ENCODE measurements at places on chromosomes 7 and 10. TPM values are rescaled to one million over a fixed set of nuclear protein-coding genes. Genes with fewer than 3 reads are reported as not detected.

DNA sequence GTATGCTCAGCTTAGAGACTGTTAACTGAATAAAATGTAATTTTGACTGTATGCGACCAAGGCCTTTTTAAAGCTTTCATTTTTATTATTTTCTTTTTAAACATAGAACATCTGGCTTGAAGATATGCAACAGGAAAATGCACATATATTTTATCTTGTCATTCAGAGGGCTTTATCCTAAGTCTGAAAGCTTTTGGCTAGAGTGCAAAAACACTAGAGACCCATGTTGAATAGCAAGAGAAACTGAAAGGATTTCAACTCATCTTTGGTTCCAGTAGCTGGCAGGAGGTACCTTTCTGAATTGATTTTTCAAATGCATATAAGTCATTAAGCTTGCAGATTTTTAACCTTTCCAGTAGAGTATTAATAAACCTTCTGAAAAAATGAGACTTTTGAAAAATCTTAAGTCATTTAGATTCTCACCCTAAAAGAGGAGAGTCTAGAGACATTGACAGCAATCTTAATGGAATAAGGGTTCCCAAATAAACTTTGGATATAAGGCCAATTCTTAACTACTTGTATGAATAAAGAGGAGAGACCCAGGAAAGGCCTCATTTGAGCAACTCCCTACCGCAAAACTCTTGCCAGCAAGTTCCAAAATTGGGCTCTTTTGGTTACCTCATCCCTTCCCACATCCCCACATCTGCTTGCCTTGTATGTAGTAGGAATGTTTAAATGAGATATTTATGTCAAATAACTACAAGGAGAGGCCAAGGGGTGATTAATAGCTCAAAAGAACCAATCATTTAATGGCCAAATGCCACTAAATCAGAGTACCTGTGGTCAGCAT lies 454.4 kb downstream of the HTR7 start:
- DNase-seq: no peak

GRCh38 chr10:103822107-103822716 lies 33.2 kb downstream of the SH3PXD2A start:
- DNase-seq: no peak

ANXA8L1 gene
- 0.51 TPM for total RNA-seq

DNA sequence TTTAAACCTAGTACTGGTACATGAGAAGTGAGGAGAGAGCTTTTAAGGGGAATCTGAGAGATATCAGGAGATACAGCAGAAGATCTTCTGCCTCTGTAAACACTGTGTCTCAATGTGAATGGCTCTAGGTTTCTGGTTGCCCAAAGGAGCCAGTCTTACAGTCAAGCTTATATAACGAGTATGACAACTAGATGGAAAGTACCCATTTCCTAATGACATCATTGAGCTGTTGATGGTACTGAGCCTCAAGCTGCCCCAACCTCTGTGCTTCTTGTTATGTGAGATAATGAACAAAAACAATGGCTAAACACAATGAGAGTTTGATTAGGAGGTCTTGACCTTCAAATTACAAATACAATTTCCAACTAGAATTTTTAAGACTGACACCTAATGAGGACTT lies 451.5 kb downstream of the SORCS1 start:
- DNase-seq: no peak

MNX1 gene
- total RNA-seq: not detected

GRCh38 chr10:107269626-107270025 lies 105.1 kb upstream of the SORCS1 start:
- no peak for DNase-seq

MKX gene
- total RNA-seq: 0.31 TPM

DNA sequence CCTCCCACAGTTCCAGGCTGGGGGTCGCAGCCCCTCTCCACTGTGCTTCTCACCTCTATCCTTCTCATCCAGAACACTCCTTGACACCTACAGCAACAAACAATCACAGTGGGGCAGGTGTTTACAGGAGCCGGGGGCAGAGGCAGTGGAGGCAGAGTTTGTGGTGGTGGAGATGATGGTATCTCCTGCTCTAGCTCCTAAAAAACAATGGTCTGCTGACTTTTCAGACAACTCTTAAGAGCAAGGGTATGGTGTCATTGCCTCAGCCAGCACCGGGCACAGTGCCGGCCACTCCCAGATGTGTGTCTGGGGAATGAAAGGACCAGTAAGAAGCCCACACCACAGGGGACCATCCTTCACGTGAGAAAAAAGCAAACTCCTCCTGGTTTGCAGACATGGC lies 36.3 kb upstream of the ANTXRL start:
- no peak for DNase-seq

DGKI gene
- total RNA-seq: 10.2 TPM

GRCh38 chr10:106672517-106673175 lies 491.9 kb downstream of the SORCS1 start:
- no peak for DNase-seq

PRR15 gene
- total RNA-seq: 1.5 TPM
